Activated gamma-delta T cell (primary cell): ENCODE measurements at places on chromosomes 16 and 17.

DNA sequence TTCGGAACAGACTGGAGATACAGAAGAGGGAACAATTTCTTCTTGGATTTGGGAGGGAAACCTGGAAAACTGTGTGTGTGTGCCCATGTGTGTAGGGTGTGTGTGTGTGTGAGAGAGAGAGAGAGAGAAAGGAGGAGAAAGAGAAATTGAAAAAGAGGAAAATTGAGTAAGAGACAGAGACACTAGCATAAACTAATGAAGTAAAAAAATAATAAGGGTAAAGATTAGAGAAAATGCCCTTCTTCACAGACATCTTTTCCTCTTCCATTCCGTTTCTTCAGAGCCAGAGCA is 13.9 kb upstream of the HOXB2 start:
- DNase-seq: no peak

GRCh38 chr17:38541281-38541680 is 64.5 kb downstream of the SRCIN1 start:
- no peak for DNase-seq

DNA sequence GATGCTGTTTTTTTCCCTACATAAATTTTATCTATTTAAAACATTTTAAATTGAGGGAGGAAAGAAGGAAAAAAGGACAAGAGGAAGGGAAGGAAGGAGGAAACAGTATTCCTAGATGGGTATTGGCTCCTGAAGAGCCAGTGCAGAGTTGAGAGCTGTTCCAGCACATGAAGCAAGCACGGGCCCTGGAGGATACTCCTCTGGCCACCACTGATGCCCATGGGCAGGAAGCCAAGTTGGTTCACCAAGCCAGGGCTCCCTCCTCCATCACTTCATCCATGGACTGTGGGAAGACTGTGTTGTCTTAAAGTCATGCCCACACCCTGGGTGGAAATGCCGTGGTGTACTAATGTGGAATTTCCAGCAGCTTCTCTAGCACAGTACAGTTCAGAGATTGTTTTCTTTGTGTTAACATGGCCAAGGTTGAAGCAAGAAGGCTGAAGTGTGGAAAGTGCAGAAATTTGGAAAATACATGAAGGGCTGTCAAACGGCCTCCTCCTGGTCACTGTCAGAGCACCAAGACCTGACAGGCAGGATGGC is 23.9 kb upstream of the NOS2 start:
- no peak for DNase-seq

DNA sequence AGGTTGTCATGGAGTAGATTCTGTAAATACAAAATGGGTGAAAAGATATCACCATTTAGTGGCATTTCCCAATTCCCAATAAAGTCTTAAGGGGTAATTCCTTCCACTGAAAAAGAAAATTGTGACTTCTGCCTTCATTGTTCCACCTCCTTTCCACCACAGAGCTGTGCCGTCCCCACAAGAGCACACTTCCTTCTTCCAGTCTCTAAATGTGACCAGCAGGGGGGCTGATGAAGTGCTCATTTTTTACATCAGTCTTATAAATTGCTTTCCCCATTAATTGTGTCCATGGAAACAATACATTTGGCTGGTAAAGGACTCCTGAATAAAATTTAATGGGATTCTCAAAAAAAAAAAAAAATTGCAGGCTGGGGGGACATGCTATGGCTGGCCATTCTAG is 260.8 kb upstream of the PSMD7 start:
- DNase-seq: no peak

DNA sequence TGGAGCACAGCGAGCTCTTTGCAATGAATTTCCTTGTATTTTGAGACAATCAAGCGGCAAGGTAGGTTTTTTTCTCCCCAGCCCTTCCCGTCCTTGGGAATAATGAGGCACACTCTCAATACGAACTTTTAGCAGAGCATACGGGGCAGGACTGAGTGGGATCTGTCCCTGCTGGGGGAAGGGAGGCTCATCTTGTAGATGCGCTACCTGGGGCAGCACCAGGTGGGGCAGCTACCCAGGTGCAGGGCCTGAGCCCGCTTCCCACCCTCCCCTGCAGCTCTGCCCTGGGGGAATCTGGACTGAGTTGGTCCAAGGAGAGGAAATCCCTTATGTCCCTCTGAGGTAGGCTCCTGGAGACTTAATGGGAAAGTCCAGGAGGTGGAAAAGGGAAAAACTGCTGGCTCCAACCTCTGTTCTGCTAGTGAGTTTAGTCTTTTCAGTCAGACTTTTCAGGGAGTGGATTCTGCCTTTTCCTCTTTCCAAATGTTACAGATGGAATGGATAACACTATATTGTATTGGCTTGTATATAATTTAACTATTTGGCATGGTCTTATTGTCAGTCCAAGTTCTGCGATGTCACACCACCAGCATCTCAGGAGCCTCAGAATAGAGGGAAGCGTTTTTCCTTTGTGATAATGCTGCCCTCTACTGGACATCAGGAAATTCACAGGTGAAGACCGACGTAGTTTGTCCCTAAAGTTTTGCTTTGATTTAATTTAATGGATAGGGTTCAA is 9.6 kb upstream of the CES1 start:
- DNase-seq: no peak

DNA sequence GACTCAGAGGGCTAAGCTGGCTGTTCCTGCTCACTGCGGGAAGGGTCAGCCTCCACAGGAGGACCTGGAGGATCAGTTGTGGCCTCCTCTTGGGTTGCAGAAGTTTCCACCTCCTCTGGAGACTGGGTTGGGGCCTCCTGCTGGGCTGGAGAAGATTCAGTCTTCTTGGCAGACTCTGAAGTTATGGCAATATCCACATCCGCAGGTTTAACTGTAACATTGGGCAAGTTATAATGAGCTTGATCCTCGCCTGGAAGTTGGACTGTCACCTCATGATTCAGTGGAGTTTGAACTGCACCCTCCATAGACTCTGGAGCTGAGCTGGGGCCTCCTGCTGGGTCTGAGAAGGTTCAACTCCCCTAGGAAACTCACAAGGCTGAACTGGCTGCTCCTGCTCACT is 47.6 kb upstream of the TMEM97 start:
- no peak for DNase-seq

DNA sequence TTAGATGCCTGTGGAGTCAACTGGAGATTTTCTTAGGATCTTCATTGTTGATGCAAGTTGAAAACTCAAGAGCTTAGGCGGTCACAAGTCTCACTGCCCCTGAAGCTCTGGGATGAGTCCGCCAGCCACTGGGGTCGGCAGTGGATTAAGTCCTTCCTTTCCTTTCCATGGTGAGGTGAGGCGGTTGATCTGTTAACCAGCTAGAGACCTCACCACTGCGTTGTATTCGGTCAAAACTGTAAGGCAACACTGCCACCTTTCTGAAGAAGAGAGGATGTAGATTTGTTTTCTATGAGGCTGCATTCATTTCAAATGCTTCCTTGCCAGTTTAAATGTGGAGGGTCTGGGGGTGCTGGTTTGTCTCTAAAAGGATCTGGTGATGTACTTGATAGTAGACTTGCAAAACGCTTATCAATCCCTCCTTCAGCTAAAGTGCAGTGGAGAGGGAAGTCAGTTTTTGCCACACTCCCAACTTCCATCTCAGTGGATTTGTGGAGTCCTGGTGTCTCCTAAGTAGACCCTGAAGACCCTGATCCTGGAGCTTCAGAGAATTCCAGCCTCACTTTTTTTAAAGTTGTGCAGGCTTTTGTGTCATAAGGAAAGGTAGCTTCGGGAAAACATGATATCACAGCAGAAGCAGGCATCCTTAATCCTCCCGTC is 1.7 kb downstream of the MYOCD start:
- DNase-seq: no peak

DNA sequence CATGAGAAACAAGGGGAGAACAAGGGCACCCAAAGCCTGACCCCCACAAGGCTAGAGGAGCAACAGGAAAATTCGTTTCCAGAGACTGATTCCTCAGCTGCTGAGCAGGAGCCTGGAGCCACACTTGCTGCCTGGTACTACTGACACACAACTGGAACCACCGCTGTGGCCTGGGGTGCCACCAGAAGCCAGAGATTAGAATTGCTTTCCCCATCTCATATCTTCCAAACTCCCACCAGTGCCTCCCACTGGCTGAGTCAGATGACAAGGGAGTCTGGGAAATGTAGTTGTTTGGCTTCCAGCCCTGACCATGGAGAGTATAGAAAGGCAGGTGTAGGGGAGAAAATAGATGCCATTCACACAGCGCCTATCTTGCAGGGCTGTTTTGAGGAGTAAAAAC is 4.1 kb upstream of the TMEM11 start:
- no peak for DNase-seq

GRCh38 chr16:85569615-85570212 is 43.4 kb upstream of the GSE1 start:
- DNase-seq: no peak
